ENCODE measurements at places on chromosomes 6 and 20. TPM values are rescaled to one million over a fixed set of nuclear protein-coding genes. Genes with fewer than 3 reads are reported as not detected.

The BANF2 gene
- total RNA-seq, result not detected

DNA sequence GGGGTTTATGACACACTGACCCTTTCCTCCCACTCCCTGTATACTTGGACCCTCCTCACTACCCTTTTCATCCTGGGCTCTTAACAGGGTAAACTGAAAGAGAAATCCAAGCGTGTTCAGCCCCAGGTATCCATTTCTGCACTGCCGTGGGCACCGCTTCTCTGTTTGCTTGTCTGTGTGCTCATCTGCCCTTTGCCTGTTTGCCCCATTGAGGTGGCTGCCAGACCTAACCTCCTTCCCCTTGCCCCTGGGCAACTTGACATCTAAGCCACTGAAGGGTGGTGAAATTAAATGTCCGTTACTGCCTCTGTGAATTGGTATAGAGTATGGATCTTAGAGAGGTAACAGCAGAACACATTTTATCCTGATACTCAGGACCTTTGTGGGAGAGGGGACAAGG, 38.7 kb downstream of the ACSS2 start:
- DNase-seq, result no peak

DNA sequence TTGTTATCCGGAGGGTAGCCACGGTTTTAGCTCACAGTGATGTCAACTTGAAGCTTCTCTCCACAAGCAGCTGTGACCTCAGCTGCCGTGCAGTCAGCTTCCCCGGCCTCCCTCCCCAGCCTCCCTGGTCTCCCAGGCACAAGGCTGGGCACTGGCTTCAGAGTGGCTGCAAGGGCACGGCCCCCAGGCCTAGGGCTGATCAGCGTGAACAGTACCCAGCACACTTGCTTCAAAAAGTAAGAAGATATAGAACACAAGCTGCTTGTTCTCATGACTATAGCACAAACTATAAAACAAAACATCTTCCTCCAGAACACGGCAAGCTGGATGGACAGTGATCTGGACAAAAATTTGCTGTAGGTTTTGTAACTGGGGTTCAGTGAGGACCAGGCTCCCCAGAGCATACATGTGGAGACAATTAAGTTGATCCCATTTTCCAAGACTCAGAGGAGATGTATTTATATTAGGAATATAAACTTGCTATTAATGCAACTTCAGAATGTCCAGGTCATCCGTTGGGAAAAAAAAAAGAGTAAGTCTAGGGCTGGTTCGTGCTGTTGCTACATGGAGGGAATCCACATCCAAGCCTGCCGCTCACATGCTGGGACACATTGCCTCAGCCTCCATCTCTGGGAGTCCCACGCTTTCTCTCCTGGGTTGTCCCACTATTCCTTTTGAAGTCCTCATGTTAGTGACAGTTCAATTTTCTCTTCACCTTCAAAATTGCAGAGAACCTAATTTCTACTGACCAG, 199.4 kb upstream of the THBS2 start:
- no peak for DNase-seq

The HSPA12B gene
- 4.6 TPM for total RNA-seq

DNA sequence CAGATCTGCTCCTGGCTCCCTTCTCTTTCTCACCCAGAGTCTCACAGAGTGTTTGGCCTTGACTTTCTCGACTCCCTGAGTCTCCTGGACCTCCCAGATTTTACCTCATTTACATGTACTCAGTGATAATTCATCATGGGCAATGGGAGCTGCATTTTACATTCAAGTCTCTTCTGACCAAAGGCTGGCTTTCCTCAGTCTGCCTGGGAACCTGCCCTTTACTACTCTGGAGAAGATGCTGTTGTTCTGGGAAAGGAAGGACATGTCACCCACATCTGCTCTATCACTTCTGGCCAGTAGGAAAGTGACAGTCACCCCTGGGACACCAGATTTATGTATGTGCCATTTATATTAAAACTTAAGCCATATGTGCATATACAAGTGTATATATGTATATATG, 7.4 kb downstream of the LRRN4 start:
- DNase-seq, result no peak

The JPH2 gene
- 2.4 TPM for total RNA-seq

- DNase-seq, result no peak
Observed at GRCh38 chr20:13788167-13788834, 3.5 kb downstream of the NDUFAF5 start.

Data from esophagus squamous epithelium (tissue), 5 donors.